Lung (tissue), 17 donors: ENCODE measurements at places on chromosomes 5 and 9. TPM values are rescaled to one million over a fixed set of nuclear protein-coding genes. Genes with fewer than 3 reads are reported as not detected.

DNA sequence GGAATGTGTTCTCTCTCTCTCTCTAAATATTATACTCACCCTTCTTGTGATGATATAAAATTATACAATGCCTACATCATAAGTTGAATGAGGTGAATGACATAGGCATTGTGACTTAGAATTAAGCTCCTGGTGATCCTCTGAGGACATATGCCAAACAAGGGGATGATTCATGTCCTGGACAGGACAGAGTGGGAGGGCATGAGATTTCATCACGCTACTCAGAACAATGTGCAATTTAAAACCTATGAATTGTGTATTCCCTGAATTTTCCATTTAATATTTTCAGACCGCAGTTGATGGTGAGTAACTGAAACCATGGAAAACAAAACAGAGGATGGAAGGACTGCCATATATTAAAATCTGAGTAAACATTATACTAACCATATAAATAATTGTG is 782.2 kb upstream of the NUDT12 start:
- no peak for DNase-seq

DNA sequence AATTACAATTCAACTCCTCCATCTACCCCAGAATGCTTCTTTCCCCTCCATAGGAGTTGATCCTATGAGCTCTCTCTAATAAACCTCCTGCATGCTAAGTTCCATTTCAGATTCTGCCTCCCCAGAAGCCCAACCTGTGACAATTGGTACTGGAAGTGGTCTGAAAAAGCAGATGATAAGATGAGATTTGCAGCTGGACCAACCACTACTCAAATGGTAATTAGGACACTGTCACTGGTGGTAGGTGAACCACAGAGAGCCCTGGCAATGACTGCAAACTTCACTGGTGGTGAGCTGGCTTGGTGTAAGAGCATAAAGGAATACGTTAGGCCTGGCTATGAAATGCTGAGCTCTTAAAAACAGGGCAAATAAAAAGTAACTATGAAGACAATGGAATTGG is 112.6 kb downstream of the ESM1 start:
- DNase-seq, result no peak

DNA sequence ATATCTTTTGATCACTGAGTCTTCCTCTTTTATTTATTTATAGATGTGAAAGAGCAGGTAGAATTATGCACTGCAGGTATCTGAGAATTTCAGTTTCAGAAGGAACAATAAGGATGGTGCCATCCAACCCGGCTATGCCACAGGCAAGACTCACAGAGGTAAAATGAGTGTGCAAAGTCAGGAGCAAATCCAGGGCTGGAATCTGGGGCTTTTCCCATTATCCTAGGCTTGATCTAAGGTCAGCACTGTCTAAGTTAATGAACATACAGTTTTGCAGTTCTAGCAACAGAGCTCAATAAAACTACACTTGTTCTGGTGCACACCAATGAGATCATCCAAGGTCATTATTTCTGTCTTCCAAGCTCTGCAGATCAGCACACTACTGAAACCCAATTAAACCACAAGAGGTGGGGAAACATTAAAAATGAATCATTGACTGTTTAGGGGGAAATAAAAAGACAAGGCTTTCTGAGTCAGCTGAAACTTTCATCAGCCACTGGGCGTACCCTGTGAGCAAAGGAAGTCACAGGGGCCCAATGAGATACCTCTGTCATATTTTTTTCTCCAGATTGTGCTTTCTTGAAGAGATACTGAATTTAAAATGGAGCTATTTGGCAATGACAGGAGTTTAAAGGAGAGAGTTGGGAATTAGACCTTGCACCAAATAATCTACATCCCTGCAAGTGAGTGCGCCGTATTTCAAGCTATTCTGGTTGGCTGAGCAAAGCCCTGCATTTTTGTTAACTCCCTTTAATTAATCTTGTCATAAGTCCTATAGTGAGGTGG is 662.2 kb upstream of the ZNF608 start:
- no peak for DNase-seq

Gene TIMD4
- total RNA-seq, result 1.5 TPM

GRCh38 chr9:101457003-101457402 is 21.4 kb upstream of the ALDOB start:
- no peak for DNase-seq

Gene C1QTNF3
- 2.7 TPM for total RNA-seq

DNA sequence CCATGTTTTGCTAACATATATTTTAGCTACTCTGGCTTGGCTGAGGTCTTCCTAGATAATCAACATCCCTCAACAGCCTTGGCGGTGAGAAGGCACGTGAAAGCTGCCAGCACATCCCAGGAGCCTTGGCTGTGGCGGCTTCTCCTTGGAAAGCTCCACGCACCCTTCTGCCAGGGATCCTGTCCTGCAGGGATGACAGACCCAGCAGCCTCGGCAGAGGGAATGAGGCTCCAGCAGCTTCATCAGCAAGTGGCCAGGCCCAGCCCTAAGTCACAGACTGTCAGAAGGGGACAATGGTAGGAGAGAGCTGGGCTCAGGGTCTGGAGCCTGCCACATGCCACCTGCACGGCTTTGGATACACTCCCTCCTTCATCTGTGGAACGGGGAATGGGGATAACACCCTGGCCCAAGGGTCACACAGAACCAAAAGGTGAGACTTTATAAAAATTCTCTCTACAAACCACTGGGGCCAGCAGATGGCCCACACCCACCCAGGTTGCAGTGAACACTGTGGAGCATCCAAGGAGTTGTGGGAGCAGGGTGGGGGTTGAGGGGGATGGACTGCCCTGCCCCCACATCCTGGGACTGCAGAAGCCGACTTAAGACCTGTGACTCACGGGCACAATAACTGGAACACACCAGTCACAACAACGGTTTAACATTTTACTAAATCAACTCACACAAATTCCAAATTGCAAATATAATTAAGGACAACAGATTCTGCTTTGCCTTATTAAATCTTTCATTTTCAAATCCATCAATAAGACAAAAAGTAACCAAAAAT is 65.1 kb downstream of the MACROH2A1 start:
- DNase-seq, result no peak

Gene ACOT12
- not detected for total RNA-seq

Gene ADGRD2
- total RNA-seq, result not detected

GRCh38 chr5:83856881-83857280 is 136.2 kb upstream of the HAPLN1 start:
- DNase-seq, result no peak

DNA sequence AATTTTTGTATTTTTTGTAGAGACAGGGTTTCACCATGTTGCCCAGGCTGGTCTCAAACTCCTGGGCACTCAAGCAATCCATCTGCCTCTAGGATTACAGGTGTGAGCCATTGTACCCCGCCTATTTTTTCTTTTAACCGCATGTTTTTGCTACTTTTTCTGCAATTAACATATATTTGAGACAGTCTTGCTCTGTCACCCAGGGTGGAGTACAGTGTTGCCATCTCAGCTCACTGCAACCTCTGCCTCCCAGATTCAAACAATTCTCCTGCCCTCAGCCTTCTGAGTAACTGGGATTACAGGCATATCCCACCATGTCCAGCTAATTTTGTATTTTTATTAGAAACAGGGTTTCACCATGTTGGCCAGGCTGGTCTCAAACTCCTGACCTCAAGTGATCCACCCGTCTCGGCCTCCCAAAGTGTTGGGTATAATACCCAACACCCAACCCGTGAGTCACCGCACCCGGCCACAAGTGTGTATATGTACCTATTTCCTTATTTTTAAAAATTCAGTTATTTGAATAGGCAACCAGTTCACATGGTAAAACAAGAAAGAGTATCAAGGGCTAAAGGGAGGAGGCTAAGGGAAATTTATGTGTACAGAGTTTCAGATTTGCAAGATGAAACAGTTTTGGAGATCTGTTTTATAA is 13.3 kb downstream of the PHAX start:
- DNase-seq, result no peak

Gene ATG12
- total RNA-seq, result 31.2 TPM
